ENCODE measurements at places on chromosomes 13 and 19.

DNA sequence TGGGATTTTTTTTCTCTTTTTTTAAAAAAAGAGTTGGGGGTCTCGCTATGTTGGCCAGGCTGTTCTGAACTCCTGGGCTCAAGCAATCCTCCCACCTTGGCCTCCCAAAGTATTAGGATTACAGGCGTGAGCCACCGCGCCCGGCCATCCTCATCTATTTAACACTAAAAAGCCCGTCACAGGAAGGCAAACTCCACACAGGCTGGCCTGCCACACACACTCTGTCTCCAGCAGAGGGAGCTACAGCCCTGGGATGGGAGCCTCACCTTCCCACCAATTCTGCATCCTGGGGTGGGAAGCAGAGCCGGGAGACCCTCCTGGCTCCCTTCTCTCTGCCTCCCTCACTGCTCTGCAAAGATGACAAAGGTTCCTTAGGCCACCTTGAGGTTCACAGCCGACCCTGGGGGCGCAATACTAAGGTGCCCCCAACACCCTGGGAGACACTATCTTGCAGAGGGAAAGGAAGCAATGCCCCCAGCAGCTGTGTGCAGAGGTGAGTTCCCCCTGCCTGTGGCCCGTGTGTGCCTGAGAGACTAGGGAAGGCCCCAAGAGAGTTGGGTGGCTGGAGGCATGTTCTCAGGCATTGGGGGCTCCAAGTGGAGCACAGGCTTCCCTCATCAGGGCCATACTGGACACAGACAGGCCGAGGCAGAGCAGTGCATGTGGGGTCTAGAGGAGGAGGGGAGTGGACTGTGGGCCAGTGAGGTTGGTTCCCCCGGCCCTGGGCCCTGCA lies 27.4 kb upstream of the TIMM44 start:
- DNase-seq: peak; percentile 62

DNA sequence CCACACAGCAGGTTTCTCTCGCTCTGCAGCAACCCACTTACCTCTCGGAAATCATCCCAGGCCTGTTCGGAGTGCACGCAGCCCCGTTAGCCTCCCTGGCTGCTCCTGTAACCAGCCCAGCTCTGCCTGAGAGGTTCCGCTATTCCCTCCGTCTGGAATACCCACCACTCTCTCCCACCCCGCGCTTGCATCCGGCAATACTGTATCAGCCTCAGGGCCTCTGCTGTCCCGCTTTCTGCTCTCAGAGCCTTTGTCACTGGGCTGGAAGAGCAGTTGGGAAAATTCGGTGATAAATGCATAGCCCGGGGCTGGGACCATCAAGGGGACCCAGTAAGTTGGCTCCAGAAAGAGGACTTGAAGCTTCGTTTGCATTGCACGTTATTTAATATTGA lies 759 bp upstream of the TLE6 start:
- no peak for DNase-seq

- DNase-seq: no peak
These were observed 2.5 kb downstream of the DOHH start for GRCh38 chr19:3497757-3498520.

GRCh38 chr13:36531746-36532486 lies 99.6 kb downstream of the CCNA1 start:
- DNase-seq: no peak

- no peak for DNase-seq
These were observed 479.4 kb downstream of the PCDH20 start for GRCh38 chr13:60936281-60936680.

GRCh38 chr13:40472427-40473220 lies 193.8 kb downstream of the FOXO1 start:
- no peak for DNase-seq

DNA sequence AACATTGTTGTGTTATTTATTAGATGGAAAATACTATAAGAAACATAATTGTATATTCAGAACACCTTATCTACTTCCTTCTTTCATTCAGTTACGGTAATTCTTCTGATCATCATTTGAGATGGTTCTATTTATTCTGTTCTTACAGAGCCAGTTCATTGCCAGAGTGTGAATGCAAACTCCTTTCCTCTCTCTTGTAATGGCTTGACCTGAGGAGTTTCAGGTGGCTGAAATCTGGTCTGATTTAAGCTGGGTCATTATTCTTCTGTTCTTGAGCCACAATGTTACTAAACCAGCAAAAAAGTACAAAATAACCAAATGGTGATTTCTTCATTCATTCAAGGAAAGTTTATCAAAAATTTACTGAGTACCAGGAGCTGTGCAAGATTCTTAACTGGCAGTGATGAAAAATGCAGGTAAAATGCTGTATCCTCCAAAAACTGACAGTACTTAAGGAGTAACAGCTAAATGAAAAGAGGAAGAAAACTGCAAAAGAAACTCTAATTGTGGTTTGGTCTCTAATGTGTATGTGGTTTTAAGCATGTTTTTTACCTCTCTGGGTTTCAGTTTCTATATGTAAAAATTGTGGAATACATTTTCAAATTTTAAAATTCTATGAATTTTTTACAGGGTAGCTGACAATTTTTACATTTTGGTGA lies 182.4 kb upstream of the UFM1 start:
- no peak for DNase-seq

- DNase-seq: no peak
These were observed 61.0 kb upstream of the ADGRE5 start for GRCh38 chr19:14320253-14320652.

DNA sequence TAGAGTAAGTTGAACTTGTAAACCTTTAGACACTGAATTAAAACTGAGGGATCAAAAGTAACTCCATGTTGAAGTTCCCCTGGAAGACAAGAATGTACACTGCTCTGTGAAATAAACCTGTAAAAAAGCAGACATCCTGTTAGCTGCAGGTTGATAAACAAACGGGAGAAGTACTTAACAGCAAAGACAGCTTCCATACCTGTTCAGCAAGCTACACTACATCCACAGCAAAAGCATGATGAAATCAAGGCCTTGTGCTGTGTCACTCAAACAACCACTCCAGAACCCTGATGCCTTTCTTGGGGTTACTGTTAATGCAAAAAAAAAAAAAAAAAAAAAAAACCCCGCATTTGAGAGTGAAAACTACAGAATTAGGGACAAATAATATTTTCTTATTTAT lies 20.8 kb downstream of the ANKRD10 start:
- no peak for DNase-seq

- DNase-seq: no peak
These were observed 624.0 kb upstream of the GPC6 start for GRCh38 chr13:92602560-92602959.
